ENCODE measurements at places on chromosomes 3 and 15.

GRCh38 chr15:100860829-100861510, 18.7 kb upstream of the ALDH1A3 start:
- DNase-seq, result no peak

DNA sequence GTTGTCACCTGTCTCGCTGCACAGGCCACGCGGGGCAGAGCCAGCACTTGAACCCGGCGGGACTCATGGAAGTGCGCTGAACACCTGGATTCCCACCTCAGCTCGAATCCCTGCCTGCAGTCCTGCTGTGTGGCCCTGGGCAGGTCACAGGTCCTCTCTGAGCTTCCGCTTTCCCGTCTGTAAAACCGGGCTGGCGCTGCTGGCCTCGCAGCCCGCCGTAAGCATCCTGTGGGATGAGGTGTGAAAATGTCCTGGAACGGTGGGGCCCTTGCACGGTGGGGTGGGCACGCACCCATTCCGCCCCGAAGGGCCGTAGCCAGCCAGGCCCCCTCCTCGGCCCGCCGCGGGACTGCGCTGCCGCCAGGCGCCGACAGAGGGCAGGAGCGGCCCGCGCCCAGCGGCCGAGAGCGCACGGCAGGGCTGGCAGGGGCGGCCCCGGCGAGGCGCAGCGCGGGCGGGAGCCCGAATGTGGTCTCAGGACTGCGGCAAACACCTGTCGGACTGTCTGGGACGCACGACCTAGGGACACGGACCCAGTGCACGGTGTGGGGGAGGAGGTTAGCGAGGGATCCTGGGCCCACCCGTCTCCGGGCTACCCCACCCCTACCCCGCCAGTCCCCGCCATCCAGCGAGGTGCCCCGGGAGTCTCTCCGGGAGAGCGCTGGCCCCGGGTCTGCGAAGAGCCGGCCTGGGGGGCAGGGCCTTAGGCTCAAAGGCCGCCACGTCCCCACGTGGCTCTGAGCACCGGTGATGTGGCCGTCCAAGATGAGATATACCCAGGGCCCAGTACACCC, 40.4 kb downstream of the DNAJB8 start:
- peak; percentile 30 for DNase-seq

- no peak for DNase-seq
Measured at GRCh38 chr15:52796753-52797520, 6.8 kb upstream of the ONECUT1 start.

DNA sequence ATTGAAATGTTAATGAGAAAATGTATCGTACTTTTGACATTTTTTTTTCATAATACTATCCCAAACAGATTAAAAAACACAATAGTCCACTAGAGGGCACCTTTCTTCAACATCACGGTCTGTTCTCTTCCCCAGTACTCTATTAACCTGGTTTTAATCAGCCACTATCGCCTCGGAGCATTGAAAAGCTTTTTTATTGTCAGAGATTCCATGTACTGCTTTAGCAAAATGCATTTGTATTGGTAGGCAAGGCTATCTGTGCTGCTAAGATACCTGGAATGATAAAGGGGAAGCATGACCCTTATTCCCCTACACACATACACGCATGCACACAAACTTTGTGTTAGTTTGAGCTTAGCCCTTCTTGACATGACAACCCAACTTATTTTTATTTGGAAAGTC, 160.1 kb upstream of the IL12A start:
- DNase-seq, result no peak

DNA sequence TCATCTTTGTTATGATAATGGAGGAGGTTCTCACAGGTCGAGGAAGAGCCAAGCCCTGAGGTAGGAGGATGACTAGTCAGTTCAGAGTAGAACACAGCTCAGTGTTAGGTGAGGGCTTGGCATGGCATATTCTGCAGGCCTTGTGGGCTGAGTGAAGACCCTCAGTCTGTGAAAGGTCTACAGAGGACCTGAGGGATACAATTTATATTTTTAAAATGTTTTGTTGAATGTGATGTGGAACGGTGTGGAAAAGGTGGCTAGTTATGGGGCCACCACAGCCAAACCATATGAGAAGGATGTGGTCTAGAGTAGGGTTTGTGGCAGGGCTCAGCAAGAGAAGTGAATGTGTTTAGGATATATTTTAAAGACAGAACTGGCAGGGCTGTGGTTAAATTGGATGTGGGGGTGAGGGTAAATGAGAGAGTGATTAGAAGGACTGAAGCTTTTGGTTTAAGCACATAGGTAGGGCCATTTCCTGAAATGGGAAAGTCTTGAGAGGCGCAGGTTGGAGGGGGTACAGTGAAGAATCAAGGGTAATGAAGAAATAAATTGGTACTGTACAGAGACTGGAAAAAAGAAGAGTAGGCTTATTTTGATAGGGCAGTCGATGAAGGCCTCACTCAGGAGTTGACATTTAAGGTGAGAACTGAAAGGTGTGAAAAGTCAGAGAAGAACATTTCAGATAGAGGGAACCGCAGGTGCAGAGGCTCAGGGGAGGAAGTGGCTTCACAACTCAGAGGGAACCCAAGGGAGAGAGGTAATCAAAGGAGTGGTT, 60.5 kb downstream of the SPTSSB start:
- DNase-seq, result peak; percentile 52

DNA sequence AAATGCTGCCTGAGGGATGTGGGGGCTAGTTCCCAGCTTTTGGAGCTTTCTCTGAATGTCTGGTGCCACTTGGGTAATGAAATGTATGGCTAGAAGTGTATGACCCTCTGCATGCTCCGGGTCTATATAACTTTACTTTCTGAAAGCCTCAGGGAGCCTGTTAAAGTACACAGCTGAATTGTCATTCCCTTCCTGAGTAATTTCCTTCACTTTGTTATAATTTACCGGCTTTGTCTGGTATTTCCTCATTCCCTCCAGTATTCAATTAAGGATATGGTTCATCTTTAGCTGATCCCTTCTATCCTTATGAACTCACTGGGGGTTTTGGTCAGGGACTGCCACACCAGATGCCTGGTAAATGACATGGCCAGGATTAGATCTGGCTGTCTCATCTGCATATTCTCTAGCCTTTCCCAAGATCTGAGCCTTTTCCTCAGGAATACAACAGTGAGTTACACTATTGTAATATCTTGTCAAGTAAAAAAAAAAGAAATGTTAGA, 620.3 kb downstream of the ZPLD1 start:
- no peak for DNase-seq

GRCh38 chr3:172546628-172547214, 23.5 kb upstream of the TNFSF10 start:
- DNase-seq, result no peak

GRCh38 chr3:29408676-29409075, 127.8 kb downstream of the RBMS3 start:
- no peak for DNase-seq

DNA sequence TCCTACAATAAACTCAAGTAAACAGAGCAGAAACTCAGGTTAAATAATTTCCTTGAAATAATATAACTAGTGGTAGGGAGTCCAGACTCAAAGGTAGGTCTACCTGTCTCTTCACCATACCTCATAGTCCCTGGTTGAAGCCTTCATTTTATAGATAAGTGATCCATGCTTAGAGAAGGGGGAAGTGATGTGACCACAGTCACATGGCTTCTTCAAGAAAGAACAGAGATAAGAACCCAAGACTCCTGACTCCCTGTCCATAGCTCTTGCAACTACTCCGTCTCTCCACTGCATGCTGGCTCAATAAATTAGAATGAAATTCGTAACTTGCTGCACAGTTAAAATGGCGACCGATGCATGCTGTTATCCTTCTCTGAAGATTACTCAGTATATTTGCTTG, 11.0 kb upstream of the C15orf61 start:
- DNase-seq, result no peak

DNA sequence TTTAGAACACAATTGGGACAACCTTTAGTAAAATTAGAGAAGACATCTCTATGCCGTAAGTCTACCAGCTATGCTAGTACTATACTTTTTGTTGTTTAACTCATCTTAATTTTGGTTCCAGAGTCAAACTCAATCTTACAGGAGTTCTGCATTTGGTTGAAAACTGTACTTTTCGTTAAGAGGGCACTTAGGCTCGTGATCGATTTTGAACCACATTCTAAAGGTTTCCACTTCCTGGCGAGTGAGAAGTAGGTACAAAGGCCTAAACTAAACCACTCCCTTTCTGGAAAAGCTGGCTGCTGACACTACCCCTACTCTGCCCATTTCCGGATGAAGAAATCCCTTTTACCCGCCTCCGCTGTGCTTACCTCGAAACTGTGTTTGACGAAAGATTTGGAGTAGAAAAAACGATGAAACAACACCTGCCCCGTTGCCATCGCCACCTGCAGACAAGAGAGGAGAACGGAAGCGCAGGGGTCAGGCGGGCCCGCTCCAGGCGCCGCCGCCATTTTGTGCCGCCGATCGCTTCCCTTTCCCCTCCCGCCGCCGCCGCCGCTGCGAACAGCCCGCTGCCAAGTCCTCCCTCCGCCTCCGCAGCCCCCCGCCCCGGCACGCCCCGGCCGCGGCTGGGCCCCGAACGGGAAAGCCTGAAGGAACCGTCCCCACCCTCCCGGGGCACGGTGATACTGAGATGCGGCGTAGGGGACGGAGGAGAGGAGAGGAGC, 748 bp downstream of the CCNL1 start:
- DNase-seq, result peak; percentile 75

- DNase-seq, result no peak
Measured at GRCh38 chr3:131550562-131551465, 48.0 kb upstream of the MRPL3 start.

- no peak for DNase-seq
Measured at GRCh38 chr15:69375151-69375790, 38.9 kb upstream of the KIF23 start.

DNA sequence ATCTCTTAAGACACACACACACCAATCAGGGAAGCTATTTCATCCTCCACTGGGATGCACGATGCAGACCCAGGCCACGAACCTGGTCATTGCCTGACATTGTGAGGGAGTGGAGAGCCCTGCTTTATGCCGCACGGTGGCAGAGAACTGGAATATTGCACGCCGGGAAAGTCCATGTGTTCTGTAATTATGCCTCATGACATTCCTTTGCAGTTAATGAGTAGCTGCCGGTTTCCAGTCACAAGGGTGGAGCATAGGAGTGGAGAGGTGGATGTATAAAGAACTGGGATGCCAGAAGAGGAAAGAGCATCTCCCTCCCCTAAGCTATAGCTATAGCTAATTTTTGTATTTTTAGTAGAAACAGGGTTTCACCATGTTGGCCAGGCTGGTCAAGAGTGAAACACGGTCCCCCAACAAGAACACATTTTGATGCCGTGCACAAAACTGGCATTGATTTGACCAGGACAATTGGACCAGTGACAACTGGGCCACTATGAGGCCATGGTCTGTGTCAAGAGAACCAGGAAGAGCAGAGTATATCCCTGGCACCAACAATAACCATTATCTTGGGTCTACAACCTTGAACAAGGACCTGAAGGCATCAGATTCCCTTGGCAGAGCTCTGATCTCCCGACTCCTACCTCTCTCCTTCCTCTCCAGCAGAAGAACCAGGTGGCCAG, 51.4 kb downstream of the SH3BP5 start:
- DNase-seq, result no peak

DNA sequence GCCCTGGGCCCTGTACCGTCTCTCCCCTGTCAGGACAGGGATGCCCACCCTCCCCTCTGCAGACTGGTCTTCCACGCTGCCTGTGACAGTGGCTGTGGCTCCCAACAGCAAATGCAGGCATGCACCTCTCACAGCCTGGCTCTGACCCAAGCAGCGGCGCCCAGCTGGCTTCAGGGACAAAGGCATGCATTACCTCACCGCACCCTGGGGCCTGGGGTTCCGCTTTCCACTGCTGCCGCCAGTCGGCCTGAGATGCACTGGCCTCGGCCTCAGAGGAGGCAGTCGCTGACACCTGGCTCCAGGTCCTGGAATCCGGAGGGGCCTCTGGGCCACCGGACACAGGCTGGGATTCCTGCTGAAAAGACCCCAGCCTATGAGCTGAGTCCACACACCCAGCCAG, 70.3 kb downstream of the SCN5A start:
- DNase-seq, result no peak

DNA sequence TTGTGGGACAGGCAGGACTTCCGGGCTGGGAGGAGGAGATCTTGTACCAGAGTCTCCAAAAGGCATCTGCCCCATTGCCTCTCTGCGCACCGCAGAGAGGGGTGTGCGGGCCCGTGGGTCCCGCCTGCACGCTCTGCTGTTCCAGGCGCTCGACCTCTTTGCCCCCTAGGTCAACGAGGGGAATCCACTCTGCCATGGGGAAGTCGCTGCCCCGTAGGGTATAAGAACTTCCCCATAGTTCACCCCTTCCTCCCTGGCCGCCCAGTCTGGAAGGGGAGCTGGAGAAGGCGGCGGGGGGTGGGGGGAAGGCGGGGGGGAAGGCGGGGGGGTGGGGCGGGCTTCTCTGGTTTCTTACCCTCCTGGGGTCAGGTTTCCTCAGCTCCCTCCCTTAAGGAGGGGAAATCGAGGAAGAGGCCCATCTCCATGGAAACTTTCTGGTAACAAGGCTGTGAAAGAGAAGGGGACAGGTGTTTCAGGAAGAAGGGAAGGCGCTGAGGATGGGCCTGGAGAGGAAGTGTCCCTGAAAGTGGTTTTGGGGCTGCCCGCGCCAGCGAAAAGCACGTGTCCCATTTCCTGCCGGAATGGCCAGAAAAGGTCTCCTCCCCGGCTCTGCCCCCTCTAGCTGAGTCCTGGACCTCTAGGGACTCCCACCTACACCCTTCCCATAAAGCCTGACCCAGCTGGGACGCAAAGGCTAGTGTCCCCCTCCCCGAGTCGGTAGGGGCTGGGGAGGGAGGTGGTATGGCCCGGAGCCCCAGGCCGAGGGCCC, 27.5 kb downstream of the NR1I2 start:
- DNase-seq, result no peak

GRCh38 chr3:132713977-132714727, 8.1 kb downstream of the NPHP3 start:
- no peak for DNase-seq

DNA sequence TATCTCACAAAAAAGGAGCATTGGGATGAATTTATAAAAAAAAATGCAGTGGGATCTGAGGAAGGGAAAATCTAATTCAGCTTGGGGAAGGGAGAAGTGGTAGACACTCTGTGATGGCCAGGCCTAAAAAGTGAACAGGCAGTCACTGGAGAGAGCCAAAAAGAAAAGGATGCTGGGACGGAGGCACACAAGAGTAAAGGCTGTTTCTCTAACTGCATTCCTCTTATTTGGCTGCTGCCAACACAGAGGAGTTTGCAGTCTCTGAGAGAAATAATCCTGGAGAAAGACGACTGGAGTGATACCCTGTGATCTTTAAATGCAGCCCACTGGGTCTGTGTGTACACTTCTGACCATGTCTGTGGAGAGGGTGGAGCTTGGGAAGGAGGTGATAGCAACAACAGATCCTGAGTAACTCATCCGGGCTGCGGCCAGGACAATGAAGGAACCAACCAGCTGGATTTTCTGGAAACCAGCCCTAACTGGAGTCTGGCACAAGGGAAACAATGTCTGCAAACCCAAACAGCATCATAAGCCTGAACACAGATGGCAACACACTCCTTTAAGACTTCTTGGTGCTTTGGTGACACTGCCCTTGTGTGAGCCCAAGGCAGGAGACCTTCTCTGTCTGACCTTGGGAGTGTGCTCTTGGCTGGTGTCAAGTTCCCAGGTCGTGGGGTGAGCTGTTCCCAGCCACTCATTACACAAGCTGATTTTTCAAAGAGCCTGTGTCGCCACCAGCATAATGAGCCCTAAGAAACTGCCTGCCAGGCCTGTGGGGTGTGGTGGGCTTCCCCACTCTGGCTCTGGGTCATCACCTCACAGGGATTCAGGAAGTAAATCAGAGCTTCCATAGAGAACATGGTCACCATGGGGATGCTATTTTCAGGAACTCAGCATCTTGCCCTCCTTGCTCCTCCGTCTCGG, 8.0 kb downstream of the FYCO1 start:
- DNase-seq, result no peak

GRCh38 chr3:120640231-120640630, 41.8 kb downstream of the HGD start:
- DNase-seq, result no peak

Data from CD4-positive, alpha-beta T cell treated with Interleukin-6 at 100 ng/mL for 8 hours (primary cell).